ENCODE measurements at places on chromosomes 5 and 9. TPM values are rescaled to one million over a fixed set of nuclear protein-coding genes. Genes with fewer than 3 reads are reported as not detected.

DNA sequence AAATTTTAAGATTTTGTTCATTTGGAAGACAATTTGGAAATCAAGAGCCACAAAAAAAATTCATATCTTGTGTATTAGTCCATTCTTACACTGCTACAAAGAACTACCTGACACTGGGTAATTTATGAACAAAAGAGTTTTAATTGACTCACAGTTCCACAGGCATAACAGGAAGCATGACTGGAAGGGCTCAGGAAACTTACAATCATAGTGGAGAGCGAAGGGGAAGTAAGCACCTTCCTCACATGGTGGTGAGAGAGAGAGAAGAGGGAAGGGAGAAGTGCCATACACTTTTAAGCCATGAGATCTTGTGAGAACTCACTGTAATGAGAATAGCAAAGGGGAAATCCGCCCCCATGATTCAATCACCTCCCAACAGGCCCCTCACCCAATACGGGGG lies 274.4 kb downstream of the KCNN2 start:
- DNase-seq: no peak

GRCh38 chr5:34499001-34499734 lies 157.0 kb upstream of the RAI14 start:
- DNase-seq: peak; percentile 83

DNA sequence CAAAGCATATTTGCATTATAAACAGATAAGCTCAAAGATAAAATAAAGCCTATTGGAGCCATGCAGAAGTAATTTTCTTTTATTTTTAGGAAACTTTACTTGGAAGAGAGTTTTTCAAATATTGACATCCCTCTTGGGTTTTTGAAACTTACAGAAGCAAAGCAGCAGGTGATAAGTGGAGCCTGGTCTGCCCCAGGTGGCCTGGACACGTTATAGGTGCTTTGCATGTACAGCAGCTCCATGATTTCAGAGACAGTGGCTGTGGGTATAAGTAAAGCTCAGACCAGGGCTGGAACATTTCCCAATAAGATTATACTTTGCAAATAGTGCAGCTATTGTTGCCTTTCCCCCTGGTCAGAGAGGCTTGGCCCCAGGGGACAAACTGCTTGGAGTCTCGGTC lies 51.5 kb downstream of the CCDC192 start:
- no peak for DNase-seq

DNA sequence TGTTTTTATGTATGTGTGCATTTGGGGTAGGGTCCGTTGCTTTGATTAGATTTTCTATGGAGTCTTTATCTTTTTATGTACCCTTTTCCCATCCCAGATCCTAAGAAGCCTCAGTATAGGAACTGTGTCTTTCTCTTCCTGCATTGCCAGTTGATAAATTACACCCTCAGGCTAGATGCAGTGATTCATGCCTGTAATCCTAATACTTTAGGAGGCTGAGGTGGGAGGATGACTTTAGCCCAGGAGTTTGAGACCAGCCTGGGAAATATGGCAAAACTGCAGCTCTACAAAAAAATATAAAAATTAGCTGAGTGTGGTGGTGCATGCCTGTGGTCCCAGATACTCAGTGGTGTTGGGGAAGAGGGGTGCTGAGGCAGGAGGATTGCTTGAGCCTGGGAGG lies 40.2 kb downstream of the NLN start:
- no peak for DNase-seq

GRCh38 chr9:93501406-93501805 lies 48.0 kb upstream of the FAM120AOS start:
- peak; percentile 12 for DNase-seq

DNA sequence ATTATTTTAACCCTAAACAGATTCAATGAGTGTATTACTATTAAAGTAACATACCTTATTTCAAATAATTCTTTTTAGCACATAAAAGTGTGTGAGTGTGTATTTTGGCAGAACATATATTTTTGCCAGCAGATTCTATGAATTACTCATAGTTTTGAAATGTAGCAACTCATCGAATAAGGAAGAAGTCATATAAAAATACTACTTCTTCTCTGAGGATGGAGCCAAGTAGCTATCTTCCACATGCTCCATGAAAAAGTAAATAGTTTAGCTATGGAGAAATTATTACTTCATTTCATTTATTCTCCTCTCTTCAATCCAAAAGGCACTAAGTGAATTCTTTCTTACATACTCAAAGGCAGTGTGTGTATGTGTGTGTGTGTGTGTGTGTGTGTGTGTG lies 1090.4 kb upstream of the CDH6 start:
- peak; percentile 59 for DNase-seq

DNA sequence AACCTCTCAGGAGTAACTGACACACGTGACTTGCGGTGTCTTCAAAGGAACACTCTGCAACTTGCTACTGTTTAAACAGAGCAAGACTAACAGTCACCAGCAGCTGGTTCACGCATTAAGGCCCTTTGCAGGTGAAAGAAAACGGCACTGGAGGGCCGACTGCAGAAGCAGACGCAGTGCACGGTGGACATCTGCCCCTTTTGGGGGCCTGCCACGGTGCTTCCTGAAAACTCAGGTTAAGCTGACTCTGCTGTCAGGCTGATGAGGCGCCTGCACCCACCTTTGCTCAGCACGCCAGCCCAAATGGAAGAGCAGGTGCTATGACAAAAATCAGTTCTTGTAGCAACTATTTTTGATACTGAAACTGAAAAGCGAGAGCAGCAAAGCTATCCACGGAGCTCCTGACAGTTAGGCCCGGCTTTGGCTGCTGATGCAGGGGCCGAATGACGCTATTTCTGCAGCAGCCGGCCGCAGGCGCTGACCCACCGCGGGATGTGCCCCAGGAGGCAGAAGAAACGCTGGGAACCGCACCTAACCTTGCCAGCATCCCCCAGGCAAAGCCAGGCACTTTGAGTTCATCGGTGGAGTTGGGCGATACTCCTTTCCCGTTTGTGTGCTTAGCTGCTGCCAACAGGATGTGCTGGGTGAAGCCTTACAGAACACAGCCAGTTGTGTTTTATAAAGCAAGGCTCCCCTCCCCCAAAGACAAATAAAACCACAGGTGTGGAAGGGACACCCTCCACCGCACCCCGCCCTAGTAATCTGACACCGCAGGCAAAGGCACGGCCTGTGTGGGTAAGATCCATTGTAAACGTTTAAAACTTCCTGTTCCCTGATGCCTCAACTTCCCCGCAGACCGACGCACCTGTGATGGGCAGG lies 21.1 kb upstream of the TERT start:
- no peak for DNase-seq

The ORM2 gene
- not detected for total RNA-seq

DNA sequence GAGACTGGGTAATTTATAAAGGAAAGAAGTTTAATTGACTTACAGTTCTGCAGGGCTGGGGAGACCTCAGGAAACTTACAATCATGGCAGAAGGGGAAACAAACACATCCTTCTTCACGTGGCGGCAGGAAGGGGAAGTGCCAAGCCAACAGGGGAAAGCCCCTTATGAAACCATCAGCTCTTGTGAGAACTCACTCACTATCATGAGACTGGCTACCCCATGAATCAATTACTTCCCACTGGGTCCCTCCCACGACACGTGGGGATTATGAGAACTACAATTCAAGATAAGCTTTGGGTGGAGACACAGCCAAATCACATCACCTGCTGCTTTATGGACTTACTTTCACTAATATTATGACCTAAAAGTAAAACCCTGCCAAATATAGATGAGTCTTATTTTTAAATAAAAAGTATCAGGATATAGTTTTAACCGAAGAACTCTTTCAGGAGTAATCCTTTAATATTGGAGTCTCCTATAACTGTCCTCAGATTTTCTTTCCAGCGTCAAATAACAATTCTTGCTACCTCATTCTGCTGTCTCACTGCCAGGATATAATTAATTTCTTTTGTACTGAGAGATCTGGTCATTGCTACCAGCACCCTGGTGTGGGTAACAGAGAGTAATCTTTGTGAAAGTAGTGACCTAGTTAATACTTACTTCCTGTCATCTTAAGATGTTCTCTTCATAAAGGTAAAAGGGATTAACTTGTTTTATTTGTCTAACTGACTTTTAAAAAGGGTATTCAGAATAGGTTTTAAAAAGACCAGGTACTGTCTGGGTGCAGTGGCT lies 68.6 kb downstream of the NLN start:
- no peak for DNase-seq

The DMGDH gene
- total RNA-seq: not detected

- DNase-seq: no peak
These were observed 21.2 kb downstream of the MAST4 start for GRCh38 chr5:66617226-66617861.

- DNase-seq: no peak
These were observed 612.9 kb downstream of the BNC2 start for GRCh38 chr9:16257604-16258003.

DNA sequence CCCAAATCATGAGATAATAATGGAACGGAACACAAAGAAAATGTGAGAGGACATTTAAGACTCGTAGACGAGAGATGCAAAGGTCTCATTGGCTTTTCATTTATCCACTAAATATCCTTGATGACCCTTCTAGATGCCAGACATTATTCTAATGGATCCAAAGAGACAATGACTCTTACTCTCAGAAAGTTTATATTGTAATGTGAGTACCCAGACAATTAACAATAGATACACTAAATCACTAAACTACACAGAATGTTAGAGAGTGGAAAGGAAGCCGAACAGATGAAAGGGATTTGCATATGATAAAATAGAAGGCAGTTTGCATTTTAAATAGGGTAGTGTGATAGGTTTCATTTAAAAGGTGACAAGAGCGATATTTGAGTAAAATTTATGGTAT lies 973.3 kb downstream of the TAF11L14 start:
- no peak for DNase-seq

DNA sequence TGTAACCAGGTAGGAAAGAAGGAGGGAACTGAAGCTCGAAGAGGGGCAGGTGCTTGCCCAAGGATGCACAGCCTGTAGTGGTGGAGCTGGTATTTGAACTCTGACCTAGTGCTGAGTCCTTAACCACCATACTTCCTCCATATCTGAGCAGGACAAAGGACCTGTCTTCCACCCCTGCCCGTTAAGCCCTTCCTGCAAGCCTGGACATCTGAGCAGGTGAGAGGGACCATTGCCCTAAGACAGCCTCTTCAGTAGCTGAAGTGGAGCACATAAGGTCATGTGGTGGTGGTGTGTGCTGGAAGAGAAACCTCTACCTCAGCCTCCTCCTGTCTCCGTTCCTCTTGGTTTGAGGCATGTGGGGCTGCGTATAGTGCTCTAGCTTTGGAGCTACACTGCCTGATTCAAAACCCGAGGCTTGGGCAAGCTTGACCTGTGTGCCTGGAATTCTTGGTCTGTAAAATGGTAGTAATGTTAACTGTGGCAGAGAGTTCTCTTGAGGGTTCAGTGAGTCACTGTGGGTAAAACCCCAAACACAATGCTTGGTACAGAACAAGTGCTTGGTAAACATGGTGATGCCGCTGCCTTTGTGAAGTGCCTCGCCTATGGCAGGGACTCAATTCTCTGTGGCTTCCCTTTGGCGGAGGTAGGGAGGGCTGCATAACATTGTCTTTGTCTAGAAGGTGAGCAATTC lies 7.4 kb downstream of the GALNT10 start:
- DNase-seq: peak; percentile 92

- DNase-seq: no peak
These were observed 139.2 kb upstream of the TRIM32 start for GRCh38 chr9:116547729-116548426.

GRCh38 chr5:58106754-58107410 lies 353.0 kb downstream of the PLK2 start:
- no peak for DNase-seq

- no peak for DNase-seq
These were observed at the start of gene SEMA4D for GRCh38 chr9:89497978-89498851. TSS of gene SEMA4D (minus strand) at chr9:89498113. CDS start at chr9:89405456, 92,657 bp downstream.
